Activated T-cell treated with anti-CD3 and anti-CD28 coated beads, Interleukin-2, amount 50 U/mL, for 72 hours (primary cell): ENCODE measurements at places on chromosomes 11 and 22. TPM values are rescaled to one million over a fixed set of nuclear protein-coding genes. Genes with fewer than 3 reads are reported as not detected.

DNA sequence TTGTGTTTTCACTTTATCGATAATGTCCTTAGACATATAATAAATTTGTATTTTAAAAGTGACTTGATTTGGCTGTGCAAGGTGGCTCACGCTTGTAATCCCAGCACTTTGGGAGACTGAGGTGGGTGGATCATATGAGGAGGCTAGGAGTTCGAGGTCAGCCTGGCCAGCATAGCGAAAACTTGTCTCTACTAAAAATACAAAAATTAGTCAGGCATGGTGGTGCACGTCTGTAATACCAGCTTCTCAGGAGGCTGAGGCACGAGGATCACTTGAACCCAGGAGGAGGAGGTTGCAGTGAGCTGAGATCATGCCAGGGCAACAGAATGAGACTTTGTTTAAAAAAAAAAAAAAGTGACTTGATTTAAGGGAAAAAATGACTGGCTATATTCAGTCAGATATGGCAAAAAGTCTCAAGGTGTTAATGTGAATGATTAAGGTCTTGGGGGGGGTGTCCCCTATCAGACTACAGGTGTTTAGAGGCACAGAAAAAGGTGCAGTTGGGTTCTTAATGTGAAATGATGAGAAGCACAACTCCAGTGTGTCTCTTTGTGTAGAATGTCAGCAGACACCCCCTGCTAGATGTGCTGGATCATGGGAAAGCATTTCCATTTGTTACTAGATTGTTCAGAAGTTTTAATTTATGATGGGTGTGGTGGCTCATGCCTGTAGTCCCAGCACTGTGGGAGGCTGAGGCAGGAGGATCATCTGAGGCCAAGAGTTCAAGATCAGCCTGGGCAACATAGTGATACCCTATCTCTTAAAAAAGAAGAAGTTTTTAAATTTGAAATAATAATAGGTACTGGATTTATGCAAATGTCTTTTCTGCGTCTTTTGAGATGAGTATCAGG lies 17.0 kb downstream of the NEAT1 start:
- H3K27ac ChIP-seq = peak overlapping the region; percentile 97
- DNase-seq = no peak
- peaks cover 27% of the 10 kb centered on the region for H3K36me3 ChIP-seq
- H3K4me3 ChIP-seq = peak overlapping the region; percentile 48
- H3K4me1 ChIP-seq = peaks cover 88% of the 10 kb centered on the region

SHISA8 gene
- 2.0 TPM for total RNA-seq

GRCh38 chr22:21457023-21457787 lies 10.0 kb upstream of the TMEM191C start:
- H3K27me3 ChIP-seq = no peaks in the 10 kb centered on the region
- H3K4me3 ChIP-seq = no peak overlapping the region
- no peak for DNase-seq
- H3K27ac ChIP-seq = no peak overlapping the region
- H3K36me3 ChIP-seq = no peaks in the 10 kb centered on the region

DNA sequence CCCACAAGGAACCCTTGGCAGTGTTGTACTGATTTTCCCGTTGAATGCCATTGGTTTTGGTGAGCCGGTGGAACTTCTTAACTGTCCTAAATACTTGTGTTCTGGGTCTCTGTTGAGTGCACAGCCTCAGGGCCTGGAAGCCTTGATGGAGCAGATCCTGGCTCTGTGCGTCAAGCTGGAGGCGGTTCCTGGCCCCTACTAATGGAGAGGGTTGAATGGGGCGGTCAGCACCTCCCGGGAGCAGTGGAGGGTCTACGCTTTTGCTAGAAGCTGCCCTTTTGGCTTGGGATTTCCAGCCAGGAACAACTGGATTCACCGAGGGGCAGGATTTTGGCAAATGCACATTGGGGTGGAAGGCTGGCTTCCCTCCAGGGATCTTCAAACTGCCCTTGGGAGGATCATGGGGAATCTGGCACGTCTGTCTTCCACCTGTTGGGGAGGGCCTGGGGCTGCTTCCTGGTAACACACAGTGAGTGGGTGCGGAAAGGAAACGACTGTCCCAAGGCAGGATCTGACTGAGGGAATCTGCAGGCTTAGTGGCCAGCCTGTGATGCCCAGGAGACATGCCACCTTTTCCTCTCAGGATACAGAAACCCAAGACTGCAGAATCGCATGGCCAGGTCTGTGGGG lies 6.9 kb upstream of the OSBPL5 start:
- peaks cover 8% of the 10 kb centered on the region for H3K27me3 ChIP-seq
- H3K4me1 ChIP-seq = peaks cover 19% of the 10 kb centered on the region
- H3K36me3 ChIP-seq = peaks cover 4% of the 10 kb centered on the region

KRTAP5-1 gene
- total RNA-seq = not detected

GRCh38 chr22:49726701-49727101 lies 101.0 kb downstream of the BRD1 start:
- H3K4me3 ChIP-seq = no peak overlapping the region
- peaks cover 16% of the 10 kb centered on the region for H3K4me1 ChIP-seq
- peaks cover 34% of the 10 kb centered on the region for H3K27me3 ChIP-seq
- H3K27ac ChIP-seq = no peak overlapping the region
- DNase-seq = no peak
- H3K36me3 ChIP-seq = no peaks in the 10 kb centered on the region

C11orf42 gene
- total RNA-seq = not detected

PRG2 gene
- total RNA-seq = 5.2 TPM

DNA sequence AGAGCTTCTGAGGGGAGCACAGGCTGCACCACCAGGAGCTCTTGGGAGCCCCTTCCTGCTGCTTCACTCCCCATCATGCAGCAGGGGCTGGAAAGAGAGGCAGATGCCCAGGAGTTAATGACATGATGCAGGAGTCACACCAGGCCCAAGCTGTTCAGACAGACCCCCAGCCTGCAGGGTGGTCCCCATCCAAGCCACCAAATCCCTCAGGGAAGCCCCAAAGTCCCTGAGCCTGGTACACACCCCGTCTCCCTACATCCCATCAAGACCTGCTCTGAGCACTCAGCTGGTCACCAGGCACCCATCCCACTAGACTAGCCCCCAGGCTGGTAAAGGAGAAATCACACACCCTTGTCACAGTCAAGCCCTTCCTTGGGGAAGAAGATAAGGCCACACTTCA lies 11.3 kb downstream of the CYB561A3 start:
- DNase-seq = no peak
- no peak overlapping the region for H3K27ac ChIP-seq
- no peak overlapping the region for H3K4me3 ChIP-seq
- H3K36me3 ChIP-seq = peaks cover 2% of the 10 kb centered on the region

MRGPRX4 gene
- total RNA-seq = not detected

ELMOD1 gene
- not detected for total RNA-seq

HBE1 gene
- not detected for total RNA-seq

LSP1 gene
- total RNA-seq = 312 TPM

KDM4E gene
- not detected for total RNA-seq

GRCh38 chr11:65574811-65575567 lies 864 bp upstream of the EHBP1L1 start:
- H3K27me3 ChIP-seq = no peaks in the 10 kb centered on the region
- H3K27ac ChIP-seq = peak overlapping the region; percentile 86
- no peak for DNase-seq
- H3K4me1 ChIP-seq = peaks cover 54% of the 10 kb centered on the region
- H3K36me3 ChIP-seq = peaks cover 14% of the 10 kb centered on the region

RHBDD3 gene
- total RNA-seq = 29.4 TPM

GTSE1 gene
- 60.5 TPM for total RNA-seq

GRCh38 chr22:45885941-45886395 lies 91.0 kb downstream of the WNT7B start:
- no peak for DNase-seq
- H3K27ac ChIP-seq = no peak overlapping the region
- H3K36me3 ChIP-seq = no peaks in the 10 kb centered on the region
- no peaks in the 10 kb centered on the region for H3K27me3 ChIP-seq

SYCE3 gene
- 1.7 TPM for total RNA-seq

DNA sequence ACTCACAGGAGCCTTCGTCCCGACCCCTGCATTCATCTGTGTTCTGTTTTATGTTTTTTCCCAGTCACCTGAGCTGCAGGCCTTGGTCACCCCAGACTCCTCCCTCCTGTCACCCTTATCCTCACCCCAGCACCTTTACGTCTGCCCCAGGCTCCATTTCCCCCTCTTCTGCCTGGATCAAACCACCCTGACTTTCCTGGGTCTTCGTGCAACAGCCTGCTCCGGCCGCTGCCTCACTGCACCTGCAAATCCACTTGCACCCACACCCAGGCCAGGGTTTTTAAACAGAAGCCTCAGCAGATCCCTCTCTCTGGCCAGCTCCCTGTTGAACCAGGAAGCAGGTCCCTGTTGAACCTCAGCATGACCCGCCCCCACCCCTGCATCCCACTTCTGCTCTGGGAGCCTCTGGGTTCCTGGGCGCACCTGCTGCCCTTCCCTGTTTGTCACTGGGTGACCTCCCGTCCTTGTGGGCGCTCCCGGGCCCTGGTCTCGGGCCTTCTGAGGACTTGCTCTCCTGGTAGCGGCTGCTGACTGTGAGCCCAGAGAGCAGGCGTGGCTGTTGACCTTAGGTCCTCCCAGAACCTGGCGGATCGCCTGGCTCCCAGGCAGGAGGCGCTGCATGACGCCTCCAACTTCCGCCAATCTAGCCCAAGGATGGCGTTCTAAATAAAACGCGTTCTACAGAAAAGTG lies 12.8 kb downstream of the MAPK8IP2 start:
- H3K27ac ChIP-seq = no peak overlapping the region
- peaks cover 12% of the 10 kb centered on the region for H3K4me1 ChIP-seq
- H3K4me3 ChIP-seq = no peak overlapping the region
- H3K36me3 ChIP-seq = no peaks in the 10 kb centered on the region

DNA sequence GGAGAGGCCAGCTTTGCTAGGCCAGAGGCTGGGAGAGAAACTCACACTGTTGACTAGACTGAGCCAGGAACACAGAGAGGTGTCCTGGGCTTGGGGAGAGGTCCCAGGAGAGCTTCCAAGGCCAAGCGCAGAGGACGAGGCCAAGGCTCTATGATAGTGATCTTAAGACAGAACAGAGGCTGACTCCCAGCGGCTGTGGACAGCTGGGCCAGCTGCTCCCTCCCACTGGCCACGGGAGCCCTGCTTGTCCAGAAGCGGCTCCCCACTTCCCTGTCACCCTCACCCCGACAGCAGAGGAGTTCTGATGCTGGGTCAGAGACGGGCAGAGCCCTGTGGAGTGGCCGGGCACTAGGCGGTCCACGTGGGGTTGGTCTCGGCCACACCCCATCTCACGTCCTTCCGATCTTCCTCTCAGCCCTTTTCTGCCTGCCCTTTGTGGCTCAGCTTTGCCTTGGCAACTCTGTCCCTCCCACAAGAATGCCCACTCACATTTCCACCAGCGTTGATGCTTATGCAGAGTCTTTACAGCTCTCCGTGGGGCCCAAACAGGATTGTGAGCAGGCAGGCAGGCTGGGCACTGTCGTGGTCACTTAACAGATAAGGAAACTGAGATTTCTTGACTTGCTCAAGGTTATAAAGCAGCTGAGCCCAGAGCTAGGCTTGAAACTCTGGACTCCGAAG lies 68.2 kb downstream of the FBXO7 start:
- no peak overlapping the region for H3K4me3 ChIP-seq
- no peaks in the 10 kb centered on the region for H3K36me3 ChIP-seq
- no peak for DNase-seq
- H3K27me3 ChIP-seq = peaks cover 20% of the 10 kb centered on the region
- no peaks in the 10 kb centered on the region for H3K4me1 ChIP-seq
- no peak overlapping the region for H3K27ac ChIP-seq

- no peaks in the 10 kb centered on the region for H3K27me3 ChIP-seq
- no peak overlapping the region for H3K27ac ChIP-seq
- no peaks in the 10 kb centered on the region for H3K36me3 ChIP-seq
- no peak for DNase-seq
- no peak overlapping the region for H3K4me3 ChIP-seq
Measured at GRCh38 chr11:131671734-131672133, 301.3 kb downstream of the NTM start.

SCUBE2 gene
- 0.37 TPM for total RNA-seq

DNA sequence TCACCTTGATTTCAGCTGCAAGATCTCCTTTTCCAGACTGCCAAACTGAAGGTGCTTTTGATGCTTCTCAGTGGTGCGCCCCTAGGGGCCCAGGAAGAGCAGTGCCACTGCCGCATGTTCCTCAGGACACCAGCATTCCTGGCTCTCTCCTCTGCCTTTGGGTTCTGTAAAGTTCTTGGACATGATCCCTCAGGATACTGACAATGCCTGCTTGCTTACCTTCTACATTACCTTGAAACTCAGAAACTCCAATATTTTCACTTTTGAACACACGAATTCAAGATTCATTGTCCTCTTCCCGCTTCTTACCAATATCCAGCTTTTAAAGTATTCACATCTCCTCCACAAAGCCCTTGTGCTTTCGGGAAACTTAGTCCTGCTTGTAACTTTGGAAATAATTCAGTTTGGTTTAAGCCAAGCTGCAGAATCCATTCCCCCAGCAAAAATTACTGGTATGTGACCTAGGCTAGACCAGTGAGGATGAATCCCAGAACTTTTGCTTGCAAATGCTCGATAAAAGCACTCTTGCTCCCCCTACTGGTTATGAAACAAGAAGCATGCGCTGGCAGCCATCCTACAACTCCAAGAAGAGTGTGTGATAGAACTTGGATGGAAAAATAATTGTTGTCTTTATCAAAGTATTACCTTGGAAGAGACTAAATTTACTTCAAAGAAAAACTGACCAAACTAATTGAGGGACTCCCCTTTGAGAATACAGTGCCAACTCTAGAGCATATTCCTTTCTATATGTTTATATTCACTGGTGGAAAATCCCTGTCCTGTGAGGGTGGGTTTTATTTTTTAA lies 16.5 kb upstream of the OR5B21 start:
- peak overlapping the region; percentile 97 for H3K27ac ChIP-seq
- H3K4me3 ChIP-seq = peak overlapping the region; percentile 84
- peaks cover 51% of the 10 kb centered on the region for H3K4me1 ChIP-seq
- H3K36me3 ChIP-seq = peaks cover 16% of the 10 kb centered on the region
- DNase-seq = peak; percentile 47

- no peak overlapping the region for H3K27ac ChIP-seq
- H3K27me3 ChIP-seq = no peaks in the 10 kb centered on the region
- no peaks in the 10 kb centered on the region for H3K36me3 ChIP-seq
- H3K4me3 ChIP-seq = no peak overlapping the region
- no peaks in the 10 kb centered on the region for H3K4me1 ChIP-seq
- DNase-seq = no peak
Measured at GRCh38 chr11:93005239-93005638, 35.8 kb downstream of the MTNR1B start.

GRCh38 chr11:74138572-74138971 lies 32.2 kb downstream of the C2CD3 start:
- H3K36me3 ChIP-seq = peaks cover 2% of the 10 kb centered on the region
- H3K27ac ChIP-seq = no peak overlapping the region
- no peak overlapping the region for H3K4me3 ChIP-seq
- DNase-seq = no peak

DNA sequence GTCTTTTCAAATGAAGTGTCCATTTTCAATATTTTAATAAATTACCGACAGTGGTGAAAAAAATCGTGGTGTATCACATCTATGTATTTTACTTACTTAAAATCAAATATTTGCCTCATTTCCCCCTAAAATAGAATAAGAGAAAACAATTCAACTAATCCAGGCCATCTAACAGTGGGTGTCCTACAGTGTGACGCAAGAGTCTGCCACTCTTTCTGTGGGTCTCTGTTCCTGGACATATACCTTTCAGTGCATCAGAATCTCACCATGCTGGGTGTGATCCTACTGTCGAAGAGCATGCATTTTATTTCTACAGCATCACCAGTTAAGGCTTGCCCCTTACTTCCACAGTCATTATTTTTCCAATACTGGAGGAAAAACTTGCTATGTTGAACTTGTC lies 111.2 kb downstream of the CD44 start:
- peaks cover 3% of the 10 kb centered on the region for H3K36me3 ChIP-seq
- peaks cover 6% of the 10 kb centered on the region for H3K27me3 ChIP-seq
- H3K27ac ChIP-seq = no peak overlapping the region

PARVG gene
- 74.9 TPM for total RNA-seq
